ENCODE measurements at places on chromosomes 16 and 17.
A peak's percentile ranks its signal among the peaks of the same experiment; 100 is the strongest.

DNA sequence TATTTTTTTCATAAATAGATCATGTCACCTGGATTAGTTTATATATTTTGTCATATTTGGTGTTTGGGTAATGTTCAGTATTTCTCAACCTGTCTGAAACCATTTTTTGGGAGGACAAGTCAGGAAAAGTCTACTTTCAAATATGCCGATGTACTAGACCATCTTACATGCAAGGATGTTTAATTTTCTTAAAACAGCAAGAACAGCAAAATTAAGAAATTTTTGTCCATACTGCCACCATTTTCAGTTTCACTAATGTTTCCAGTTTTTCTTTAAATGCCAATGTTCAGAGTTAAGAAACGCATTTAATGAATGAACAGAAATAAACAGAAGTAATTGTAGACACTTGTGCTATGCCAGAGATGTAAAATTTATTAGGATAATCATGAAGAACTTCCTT, 880 bp downstream of the KRTAP3-3 start:
- H3K4me1 ChIP-seq = no peaks in the 10 kb centered on the region
- DNase-seq = no peak
- H3K27me3 ChIP-seq = peaks cover 24% of the 10 kb centered on the region

- H3K4me3 ChIP-seq = no peak overlapping the region
- no peak overlapping the region for H3K27ac ChIP-seq
- H3K27me3 ChIP-seq = no peaks in the 10 kb centered on the region
- no peaks in the 10 kb centered on the region for H3K36me3 ChIP-seq
- DNase-seq = peak; percentile 32
Measured at GRCh38 chr17:1087381-1088241, 90.7 kb downstream of the TIMM22 start.

- H3K27me3 ChIP-seq = no peaks in the 10 kb centered on the region
- DNase-seq = no peak
- no peaks in the 10 kb centered on the region for H3K36me3 ChIP-seq
Measured at GRCh38 chr17:41176744-41177387, 1.2 kb downstream of the KRTAP4-2 start.

- no peaks in the 10 kb centered on the region for H3K27me3 ChIP-seq
- no peak overlapping the region for H3K4me3 ChIP-seq
- peaks cover 3% of the 10 kb centered on the region for H3K4me1 ChIP-seq
Measured at GRCh38 chr16:67773099-67773498, 33.3 kb downstream of the RANBP10 start.

DNA sequence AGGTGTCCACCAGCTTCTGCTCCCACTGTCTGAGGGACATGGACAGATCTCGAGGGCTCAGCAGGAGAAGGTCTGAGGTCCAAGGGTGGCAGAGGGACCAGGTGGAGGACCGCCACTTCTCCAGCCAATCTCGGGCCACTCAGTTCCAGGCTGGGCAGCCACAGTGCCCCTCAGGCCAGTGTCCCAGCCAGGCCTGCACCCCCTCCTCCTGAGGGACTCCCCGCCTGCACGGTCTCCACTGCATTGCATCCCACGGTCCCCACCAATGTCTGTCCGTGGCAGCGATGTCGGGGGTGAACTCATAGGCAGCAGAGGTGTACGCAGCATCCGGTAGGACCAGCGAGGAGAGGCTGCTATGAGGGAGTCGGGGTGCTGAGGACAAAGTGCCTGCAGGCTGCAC, 64.2 kb upstream of the DOC2B start:
- no peak overlapping the region for H3K27ac ChIP-seq
- no peaks in the 10 kb centered on the region for H3K36me3 ChIP-seq
- no peaks in the 10 kb centered on the region for H3K4me1 ChIP-seq
- no peak overlapping the region for H3K4me3 ChIP-seq

DNA sequence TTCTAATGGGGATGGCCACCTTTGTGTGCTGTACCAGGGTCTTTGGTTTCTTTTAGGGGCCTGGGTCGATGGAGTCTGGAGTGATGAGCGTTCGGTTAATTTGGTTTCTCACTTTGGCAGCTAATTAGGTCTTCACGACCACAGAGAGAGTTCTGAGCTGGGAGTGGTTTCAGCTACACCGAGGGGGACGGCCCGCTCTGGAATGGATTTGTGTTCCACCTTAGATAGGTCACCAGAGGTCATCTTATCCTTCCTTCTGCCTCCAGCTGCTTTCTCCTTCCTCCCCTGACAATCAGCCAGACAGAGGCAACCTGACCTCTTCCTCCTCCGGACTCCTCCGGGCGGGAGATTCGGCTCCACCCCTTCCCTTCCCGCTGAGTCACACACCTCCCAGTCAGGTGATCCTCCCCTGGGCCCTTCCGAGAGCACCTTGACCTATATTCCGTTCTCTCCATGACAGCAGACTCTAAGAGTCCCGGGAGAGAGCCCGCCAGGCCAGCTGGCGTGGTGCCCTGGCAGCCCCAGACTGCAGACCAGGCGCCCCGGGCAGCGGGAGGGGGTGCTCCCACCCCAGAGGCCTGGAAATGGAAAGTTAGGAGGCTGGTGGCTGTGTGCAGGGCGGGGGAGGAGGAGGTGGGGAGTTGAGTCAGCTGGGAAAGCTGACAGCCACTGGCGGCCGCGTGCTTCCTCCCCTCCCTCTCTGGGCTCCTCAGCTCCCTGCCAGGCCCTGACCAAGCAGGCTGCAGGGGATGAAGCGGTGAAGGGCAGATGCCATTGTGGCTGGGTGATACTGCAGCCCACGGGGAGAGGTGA, 44.7 kb downstream of the CHD9 start:
- H3K4me1 ChIP-seq = peaks cover 22% of the 10 kb centered on the region
- DNase-seq = peak; percentile 78
- peak overlapping the region; percentile 68 for H3K4me3 ChIP-seq
- H3K27me3 ChIP-seq = no peaks in the 10 kb centered on the region

DNA sequence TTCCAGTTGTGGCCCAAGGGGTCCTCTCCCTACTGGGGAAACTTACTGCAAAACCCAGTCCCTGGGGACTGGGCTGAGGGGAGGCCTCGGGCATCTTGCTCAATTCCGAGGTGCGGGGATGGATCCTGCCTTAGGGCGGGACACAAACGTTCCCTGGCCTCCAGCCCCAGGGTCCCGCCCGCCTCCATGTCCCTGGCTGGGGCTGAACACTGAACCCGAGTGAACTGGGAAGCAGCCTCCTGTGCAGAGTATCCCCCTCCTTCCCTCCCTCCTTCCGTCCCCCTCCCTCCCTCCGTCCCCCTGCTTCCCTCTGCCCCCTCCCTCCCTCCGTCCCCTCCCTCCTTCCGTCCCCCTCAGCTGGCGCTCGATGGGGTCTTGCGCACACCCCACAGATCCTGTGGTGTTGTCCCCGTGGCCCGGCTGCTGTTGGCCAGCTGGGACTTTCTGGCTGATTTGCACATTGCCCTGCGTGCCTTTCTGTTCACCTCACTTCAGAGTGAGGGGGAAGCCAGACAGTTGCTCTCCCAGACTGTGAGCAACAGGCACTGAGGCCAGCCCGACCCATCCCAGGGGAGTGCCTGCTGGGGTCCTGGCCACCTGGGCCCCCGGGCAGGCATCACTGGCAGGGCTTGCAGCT, 5.5 kb downstream of the TRAF7 start:
- no peaks in the 10 kb centered on the region for H3K27me3 ChIP-seq
- peak overlapping the region; percentile 30 for H3K27ac ChIP-seq
- DNase-seq = no peak
- peaks cover 9% of the 10 kb centered on the region for H3K36me3 ChIP-seq
- peaks cover 19% of the 10 kb centered on the region for H3K4me1 ChIP-seq
- no peak overlapping the region for H3K4me3 ChIP-seq

GRCh38 chr17:12859520-12859919, 70.2 kb downstream of the ARHGAP44 start:
- DNase-seq = no peak
- no peak overlapping the region for H3K4me3 ChIP-seq
- H3K4me1 ChIP-seq = no peaks in the 10 kb centered on the region
- no peaks in the 10 kb centered on the region for H3K27me3 ChIP-seq
- H3K36me3 ChIP-seq = no peaks in the 10 kb centered on the region

GRCh38 chr17:37592291-37592690, 16.9 kb downstream of the SYNRG start:
- no peaks in the 10 kb centered on the region for H3K27me3 ChIP-seq
- H3K4me3 ChIP-seq = no peak overlapping the region
- peaks cover 43% of the 10 kb centered on the region for H3K36me3 ChIP-seq
- no peak for DNase-seq
- H3K27ac ChIP-seq = no peak overlapping the region

DNA sequence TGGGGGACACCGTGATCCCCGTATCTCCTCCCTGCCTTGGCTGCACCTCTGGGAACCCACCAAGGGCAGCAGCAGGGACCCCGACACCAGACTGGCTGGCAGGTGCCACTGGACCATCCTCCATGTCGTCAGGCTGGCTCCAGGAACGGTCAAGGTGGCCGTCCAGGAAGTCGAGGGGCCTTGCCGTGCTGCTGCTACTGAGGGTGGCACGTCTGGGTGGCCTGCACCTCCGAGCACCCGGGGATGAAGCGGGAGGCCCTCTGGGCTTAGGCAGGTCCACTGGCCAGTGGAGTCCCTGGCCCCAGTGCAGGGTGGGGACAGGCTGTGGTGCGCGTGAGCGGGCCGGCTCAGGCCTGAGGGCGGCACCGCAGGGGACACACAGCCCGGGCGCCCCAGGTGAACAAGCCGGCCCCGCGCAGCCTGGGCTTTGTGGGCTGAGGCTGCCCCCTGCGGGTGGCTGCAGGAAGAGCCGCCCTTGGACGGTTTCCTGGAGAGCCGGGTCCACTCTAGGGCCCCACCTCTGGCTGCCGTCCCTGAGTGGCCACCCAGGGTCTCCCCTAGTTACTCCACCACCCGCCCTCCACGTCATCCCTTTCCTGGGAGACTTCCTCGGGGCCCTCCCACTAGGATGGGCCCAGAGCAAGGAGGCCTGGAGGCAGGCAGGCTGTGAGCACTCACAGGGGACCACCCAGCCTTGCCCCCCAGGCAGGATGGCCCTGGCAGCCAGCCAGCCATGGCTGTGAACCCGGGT, 42.8 kb upstream of the ZC3H18 start:
- no peak overlapping the region for H3K4me3 ChIP-seq
- H3K4me1 ChIP-seq = no peaks in the 10 kb centered on the region
- DNase-seq = peak; percentile 71
- H3K27ac ChIP-seq = no peak overlapping the region

GRCh38 chr16:4578961-4579530, 22.9 kb downstream of the C16orf96 start:
- DNase-seq = no peak
- no peaks in the 10 kb centered on the region for H3K36me3 ChIP-seq
- H3K27me3 ChIP-seq = no peaks in the 10 kb centered on the region
- no peak overlapping the region for H3K4me3 ChIP-seq

DNA sequence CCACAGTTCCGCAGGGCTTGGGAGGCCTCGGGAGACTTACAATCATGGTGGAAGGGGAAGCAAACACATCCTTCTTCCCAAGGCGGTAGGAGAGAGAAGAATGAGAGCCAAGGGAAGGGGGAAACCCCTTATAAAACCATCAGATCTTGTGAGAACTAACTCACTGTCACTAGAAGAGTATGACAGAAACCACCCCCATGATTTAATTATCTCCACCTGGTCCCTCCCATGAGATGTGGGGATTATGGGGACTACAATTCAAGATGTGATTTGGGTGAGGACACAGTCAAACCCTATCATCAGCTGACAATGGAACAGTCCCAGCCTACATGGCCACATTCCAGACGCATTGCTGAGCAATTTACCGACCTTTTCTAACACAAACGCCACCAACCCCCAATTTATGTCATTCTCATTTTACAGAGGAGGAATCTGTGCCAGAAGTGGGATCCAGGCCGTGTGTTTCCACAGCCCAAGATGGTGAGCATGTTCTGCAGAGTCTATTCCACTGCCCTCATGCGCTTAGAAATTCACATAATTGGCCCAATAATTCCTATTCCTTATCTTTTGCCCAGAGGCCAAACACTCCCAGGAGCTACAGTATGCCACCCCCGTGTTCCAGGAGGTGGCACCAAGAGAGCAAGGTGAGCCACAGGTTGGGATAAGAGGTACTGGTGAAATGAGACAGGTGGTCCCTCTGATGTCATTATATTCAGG, 17.3 kb downstream of the MILR1 start:
- H3K4me1 ChIP-seq = no peaks in the 10 kb centered on the region
- no peak for DNase-seq
- H3K27me3 ChIP-seq = no peaks in the 10 kb centered on the region
- no peaks in the 10 kb centered on the region for H3K36me3 ChIP-seq

- no peaks in the 10 kb centered on the region for H3K36me3 ChIP-seq
- peaks cover 10% of the 10 kb centered on the region for H3K4me1 ChIP-seq
- H3K4me3 ChIP-seq = no peak overlapping the region
- peaks cover 4% of the 10 kb centered on the region for H3K27me3 ChIP-seq
- no peak for DNase-seq
Measured at GRCh38 chr16:85374571-85374872, 238.6 kb upstream of the GSE1 start.
